ENCODE measurements at places on chromosomes 5 and 9. TPM values are rescaled to one million over a fixed set of nuclear protein-coding genes. Genes with fewer than 3 reads are reported as not detected.

- DNase-seq = no peak
Observed at GRCh38 chr5:137731176-137731575, 4.7 kb downstream of the KLHL3 start.

DNA sequence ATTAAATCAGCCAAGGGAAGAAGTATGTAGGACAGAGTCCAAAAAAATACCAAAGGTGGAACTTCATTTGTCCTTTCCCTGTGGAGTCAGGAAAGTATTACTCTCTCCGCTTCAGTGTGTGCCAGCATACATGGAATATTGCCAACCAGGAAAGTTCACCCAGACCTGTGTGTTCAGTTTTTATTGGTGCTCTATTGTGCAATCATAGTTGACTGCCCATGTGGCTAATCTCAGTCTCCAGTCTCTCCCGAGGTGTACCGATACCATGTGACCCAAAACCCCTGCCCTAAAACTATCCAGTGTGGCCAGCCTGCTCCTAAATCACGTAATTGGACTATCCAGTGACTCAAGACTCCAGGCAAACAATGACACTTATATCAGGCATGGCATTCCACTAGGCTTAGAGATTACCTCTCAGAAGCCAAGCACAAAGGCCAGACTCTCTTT is 38.8 kb downstream of the NFX1 start:
- peak; percentile 88 for DNase-seq

DNA sequence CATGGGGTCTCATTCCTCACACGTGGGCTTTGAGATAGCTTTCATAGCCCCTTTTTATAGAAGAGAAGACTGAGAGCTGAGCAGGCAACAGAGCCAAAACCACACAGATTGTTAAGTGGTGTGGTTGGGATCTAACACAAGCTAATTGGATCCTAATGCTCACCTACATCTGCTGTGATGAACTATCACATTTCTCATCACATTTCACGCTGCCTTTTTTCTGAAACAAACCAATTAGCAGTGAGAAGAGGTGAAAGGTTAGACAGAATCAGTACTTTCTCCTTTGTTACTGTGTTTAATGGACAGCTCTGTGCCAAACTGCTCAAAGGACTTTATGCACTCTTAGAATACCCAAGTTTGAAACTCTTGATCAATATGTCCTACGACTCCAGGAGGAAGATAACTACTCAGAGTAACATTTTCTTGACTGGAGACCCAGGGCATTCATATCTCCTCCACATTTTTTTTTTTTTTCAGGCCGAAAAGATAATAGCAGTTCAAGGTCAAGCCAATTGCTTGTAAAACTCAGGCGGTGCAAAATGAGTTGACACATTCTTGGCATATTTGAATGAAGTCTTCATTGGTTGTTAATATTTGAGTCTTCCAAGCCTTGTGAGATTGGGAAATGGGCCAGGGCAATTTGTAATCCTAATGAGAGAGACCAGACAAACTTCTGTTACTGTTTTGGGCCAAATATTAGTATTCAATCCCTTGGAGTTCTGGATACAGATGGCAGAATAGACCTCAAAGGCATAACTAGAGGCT is 138.4 kb downstream of the KCTD16 start:
- DNase-seq = no peak

DNA sequence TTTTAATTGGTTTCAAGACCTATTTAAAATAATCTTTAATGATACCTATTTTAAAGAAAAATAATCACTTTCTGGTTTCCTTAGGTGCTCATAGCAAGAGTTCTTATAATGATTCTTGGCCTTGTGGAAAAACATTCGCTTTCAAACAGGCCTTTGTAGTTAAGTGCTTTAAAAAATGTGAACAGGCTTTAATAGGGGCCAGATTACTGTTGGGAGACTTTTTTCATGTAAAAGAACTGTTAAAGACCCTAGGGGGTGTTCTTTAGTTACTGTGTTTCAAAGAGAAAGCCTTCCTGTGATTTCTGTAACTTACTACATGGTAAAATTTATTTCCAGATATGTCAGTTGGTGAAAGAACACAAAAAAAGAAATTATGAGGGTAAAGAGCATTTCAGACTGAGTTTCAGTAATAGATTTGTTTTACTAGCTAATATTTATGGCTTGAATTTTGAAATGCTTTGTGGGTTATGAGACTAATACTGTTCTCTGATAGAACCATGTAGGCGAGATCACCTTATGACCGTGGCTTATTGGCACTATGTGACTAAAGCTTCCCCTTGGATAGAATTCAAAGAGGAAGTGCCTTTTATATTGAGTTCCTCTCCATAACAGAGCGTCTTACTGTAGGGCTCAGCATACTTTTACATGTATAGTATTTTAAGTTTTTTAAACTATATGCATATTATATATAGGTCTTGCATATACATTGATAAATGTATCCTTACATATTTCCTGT is 70.7 kb downstream of the CSNK1G3 start:
- no peak for DNase-seq

- DNase-seq = no peak
Observed at GRCh38 chr9:123787416-123787815, 142.5 kb downstream of the DENND1A start.

GRCh38 chr5:39352951-39353350 is 11.3 kb downstream of the C9 start:
- DNase-seq = no peak

Gene ALDH1A1
- 603 TPM for total RNA-seq

Gene BTNL8
- 0.32 TPM for total RNA-seq

Gene GDNF
- 0.15 TPM for total RNA-seq
